ENCODE measurements at places on chromosomes 3 and 15.

DNA sequence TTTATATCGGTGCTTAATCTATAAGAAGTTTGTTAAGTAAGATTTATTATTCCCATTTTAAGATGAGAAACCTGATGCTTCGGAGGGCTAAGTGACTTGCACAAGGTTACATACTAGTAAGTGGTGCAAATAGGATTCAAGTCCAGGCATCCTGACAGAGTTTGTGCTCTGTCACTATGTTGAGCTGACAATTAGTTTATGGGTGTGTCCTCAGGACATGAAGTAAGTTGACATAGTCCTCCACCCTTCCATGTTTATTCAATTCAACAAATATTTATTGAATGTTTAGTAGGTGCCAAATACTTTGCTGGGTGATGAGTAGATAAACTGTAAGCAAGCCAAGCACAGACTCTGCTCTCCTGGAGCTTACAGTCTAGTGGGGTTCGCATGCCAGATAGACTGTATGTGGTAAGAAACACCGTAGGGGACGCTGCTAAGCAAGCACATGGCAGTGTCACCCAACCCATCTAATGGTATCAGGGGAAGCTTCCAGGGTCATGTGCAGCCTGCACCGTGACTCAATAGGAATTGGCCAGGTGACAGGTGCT, 342.7 kb upstream of the SATB1 start:
- DNase-seq = no peak

DNA sequence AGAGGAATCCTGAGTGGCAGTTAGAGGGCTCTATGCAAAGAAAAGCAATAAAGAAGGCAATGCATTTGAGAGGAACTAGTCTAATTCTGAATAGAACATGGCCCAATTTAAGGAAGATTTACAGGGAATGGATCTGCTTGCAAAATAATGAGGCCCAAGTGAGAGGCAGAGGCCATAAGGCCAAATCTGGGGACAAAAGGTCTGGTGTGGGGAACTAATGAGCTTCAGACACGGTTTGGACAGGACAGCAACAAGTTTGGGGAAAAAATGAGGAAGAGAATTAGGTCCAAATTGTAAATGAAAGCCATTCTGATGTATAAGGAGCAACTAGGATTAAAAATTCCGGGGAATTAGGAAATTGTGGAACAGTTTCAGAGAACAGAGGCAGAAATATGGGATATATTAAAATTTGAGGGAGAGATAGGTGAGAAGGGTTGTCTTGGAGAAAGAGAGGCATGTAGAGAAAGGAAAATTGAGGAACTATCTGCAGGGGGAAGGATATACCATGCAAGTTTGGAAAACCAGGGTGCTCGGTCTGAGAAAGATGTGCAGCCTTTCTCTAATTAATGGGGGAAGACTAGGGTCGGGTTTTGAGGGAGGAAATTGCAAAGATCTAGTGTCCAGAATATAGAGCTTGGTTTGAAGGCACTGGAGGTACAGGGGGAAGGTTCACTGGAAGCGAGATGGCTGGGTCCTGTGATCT, 73.8 kb downstream of the RBPMS2 start:
- DNase-seq = peak; percentile 43

- peak; percentile 9 for DNase-seq
Measured at GRCh38 chr3:179452872-179453271, 1.6 kb upstream of the GNB4 start.

DNA sequence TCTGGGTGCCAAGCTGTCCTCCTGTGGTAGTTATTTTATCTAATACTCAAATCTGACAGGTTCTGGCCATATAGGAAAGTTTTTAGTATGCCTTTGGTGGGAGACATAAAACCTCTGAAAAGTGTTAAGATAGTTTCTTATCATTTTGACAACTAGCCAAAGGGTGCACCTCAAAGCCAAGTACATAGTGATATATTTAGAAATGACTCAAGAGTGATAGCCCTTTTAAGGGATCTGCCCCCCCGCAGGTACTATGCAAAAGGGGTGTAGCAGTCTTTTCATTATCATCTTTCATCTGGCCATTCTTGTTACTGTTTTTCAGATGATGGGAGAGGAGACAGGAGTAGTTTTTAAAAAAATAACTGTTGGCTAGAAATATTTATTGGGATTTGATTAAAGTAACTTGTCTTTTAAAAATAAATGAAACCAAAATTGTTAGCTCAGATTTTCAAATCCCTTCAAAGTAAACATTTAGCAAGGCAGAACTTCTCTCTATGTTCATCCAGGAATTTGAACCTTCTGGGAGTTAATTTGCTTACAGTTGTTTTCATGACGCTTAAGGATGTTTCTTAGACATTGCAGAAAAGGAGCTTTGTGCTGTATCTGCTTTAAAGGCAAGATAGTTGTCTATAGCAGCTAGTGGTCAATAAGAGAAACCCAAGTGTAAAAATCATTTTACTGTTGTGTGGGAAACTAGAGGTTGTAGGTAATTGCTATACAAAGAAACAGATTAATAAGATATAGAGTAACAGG, 5.1 kb downstream of the PHLDB2 start:
- no peak for DNase-seq

- DNase-seq = no peak
Measured at GRCh38 chr15:78684657-78685056, 43.6 kb upstream of the CHRNB4 start.

- no peak for DNase-seq
Measured at GRCh38 chr3:175430983-175431773, 572.0 kb downstream of the NAALADL2 start.

DNA sequence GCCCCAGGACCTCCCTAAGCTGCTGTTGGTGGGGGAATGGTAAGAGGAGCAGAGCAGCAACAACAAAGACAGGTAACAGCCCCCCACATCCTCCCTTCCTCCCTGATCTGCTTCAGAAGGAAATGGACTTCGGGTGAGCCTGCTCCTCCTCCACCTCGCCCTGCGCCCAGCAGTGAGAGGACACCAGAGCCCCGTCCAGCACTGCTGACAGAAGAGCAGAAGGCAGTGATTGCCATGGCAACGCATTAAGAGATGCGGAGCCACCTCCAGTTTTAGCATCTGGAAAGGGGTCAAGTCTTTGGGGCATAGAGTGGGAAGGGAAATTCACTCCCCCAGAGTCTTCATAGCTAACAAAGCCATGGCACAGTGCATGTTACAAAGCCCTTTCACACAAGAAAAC, 77.6 kb upstream of the HRH1 start:
- DNase-seq = peak; percentile 18

GRCh38 chr3:68996356-68996995, 17.0 kb downstream of the EOGT start:
- no peak for DNase-seq

DNA sequence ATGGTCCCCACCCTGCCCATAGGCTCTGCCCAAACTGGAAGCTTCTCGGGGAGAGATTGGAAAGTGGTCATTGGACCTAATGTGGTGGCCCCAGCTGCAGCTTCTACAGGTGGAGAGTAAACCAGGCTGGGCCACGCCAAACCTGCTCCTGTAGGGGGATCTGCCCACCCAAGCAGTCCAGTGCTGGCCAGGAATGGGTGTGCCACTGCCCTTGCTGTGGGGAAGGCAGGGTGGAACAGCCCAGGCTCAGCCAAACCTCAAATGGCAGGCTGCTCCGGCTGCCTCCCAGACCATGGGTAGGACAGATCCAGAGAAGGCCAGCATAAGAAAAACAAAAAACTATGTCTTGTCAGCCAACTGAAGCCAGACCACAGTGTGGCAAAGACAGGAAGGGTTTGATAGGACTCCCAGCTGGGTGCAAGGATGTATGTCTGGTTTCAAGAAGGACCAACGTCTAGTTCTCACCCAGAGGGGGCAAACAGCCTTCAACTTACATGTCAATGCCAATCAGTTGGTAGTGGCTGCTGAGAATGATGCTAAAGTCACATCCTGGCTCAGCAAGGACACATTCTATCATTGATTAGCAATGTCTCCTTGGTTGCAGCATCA, 267.3 kb downstream of the UACA start:
- no peak for DNase-seq

DNA sequence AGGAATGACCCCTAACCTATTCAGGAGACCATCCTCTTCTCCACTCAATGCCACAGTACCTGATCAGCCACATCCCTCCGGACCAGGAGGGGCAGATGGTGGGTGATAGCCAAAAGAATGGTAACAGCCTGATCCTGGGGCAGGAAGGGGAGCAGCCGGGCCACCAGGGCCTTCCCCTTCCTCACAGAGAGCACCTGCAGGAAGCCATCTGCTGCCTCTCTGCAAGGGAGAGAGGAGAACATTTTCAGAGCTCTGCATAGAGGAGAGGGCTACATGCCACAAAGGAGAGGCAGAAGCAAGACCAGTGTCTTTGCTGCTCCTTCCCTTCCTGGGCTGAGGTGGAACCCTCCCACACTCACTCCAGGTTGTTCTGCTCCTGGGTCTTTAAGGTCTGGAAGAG, 5.5 kb upstream of the SPG11 start:
- no peak for DNase-seq

- DNase-seq = no peak
Measured at GRCh38 chr3:104832530-104832929, 534.2 kb upstream of the ALCAM start.

- DNase-seq = peak; percentile 65
Measured at GRCh38 chr3:138434875-138435772, 708 bp downstream of the ESYT3 start.

DNA sequence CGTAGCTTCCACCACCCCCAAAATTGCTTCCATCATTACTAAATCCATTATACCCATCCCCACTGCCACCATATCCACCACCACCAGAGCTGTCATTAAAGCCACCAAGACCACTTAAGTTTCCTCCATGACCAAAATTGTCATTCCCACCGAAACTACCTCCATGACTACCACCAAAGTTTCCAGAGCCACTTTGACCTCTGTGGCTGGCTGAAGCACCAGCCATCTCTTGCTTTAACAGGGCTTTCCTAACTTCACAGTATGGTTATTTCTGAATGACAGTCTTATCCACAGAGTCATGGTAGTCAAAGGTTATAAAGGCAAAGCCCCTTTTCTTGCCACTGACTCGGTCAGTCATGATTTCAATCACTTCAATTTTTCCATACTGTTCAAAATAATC, 24.3 kb upstream of the DENND4A start:
- DNase-seq = no peak
